ENCODE measurements at places on chromosomes 3 and 15.

DNA sequence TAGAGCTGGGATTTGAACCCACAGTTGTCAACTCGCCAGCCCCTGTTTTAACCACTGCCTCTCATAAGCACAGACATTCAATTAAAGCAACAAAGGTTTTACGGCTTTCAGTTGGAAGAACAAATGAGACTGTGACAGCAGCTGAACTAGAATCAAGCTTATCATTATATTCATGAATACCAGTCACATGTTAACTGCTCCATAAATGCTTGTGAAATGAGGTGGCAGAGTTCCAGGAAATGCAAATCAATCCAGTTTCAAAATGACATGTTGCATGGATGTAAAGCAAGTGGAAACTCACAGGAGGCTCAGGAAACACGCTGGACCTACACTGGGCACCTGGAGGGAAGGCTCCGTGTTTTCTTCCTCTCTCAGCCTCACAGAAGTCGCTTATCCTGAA is 3.9 kb downstream of the GP5 start:
- DNase-seq = no peak

GRCh38 chr3:37626736-37627565 is 234.7 kb upstream of the CTDSPL start:
- DNase-seq = no peak

GRCh38 chr3:16313886-16314645 is 49.1 kb downstream of the OXNAD1 start:
- no peak for DNase-seq

DNA sequence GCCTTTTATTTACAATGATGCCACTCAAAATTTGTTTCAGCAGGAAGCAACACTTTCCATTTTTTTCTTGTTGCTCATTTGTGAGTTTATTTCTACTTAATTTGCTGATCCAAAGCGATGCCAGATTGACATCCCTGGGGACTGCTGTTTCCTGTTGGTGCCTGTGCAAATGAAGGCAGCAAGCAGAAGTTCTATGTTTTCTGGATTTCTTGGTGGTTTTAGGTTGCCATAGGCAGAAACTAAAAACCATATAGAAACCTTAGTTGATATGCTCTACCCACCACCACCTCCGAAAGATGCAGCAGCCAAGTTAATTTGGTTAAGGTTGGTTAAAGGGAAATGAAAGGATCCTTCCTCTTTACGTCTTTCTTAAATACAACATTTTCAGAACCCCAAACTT is 356.2 kb downstream of the RBMS3 start:
- DNase-seq = no peak

- no peak for DNase-seq
Measured at GRCh38 chr3:100009276-100010086, 104.8 kb downstream of the FILIP1L start.

DNA sequence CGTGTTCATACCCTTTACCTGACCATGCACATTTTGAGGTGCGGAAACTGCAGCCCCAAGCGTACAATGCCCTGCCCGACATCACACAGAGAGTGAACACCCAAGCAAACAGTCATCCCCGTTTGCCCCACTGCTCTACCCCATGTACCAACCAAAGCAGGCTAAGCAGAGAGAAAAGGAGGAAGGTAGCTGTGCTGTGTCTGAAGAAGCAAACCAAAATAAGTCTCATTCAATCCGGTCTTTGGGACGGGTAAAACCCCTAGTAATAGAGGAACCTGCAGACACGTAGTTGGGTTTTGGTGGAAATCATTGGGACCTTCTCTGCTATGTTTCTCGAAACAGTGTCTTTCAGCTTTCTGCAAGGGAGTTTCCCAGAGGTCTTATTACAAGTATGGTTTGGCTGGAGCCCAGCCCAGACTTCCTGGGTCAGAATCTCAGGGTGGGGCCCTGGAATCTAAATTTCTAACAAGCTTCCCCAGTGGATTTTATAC is 164.6 kb upstream of the HES1 start:
- DNase-seq = peak; percentile 4

DNA sequence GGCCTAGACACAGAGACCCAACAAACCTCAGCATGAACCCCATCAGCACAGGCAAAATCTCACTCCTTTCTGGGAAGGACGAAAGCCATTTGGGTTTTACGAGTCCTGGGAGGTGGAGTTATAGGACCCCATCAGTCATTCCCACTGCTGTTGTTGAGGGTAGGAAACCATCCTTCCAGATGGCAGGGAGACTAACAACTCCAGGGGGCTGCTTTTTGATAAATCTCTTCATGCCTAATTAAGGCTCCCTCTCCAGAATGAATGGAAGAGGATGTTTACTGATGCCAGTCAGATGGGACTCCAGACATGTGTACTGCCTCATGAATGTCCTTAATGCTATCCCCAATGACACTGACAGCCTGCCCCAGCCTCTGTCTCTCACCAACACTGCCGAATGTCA is 75.3 kb downstream of the ST8SIA2 start:
- DNase-seq = no peak

- DNase-seq = no peak
Measured at GRCh38 chr15:28990390-28990789, 104.6 kb downstream of the APBA2 start.

DNA sequence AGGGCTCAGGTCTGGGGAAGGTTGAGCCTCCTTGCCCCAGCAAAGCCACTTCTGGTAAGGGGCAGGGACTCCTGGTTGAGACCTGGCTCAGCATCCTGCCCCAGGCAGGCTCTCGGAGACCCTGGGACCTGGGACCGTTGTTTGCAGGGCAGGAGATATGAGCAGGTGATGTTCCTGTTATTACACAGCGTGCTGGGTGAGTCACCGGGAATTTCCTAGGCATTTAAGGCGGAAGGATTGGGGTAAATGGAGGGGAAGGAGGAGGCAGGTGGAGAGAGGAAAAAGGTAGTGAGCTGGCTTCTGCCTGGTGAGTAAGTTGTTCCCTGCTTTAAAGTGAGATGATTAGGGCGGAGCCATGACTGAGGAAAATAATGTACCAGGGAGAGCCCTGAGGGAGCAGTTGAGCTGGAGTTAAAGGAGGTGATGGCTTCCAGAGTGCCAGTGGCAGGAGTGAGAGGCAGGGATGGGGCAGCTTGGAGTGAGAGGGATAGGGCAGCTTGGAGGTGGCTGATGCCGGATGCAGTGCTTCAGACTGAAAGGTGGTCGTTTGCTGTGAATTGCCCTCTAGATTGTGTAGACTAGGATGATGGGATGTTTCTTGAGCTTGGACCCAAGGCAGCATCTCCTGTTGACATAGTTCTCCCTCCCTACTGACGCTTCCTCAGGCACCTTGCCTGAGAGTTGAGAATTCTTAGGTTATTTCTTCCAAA is 79.4 kb downstream of the AAGAB start:
- DNase-seq = no peak

GRCh38 chr3:17554078-17554477 is 188.4 kb downstream of the TBC1D5 start:
- DNase-seq = no peak

DNA sequence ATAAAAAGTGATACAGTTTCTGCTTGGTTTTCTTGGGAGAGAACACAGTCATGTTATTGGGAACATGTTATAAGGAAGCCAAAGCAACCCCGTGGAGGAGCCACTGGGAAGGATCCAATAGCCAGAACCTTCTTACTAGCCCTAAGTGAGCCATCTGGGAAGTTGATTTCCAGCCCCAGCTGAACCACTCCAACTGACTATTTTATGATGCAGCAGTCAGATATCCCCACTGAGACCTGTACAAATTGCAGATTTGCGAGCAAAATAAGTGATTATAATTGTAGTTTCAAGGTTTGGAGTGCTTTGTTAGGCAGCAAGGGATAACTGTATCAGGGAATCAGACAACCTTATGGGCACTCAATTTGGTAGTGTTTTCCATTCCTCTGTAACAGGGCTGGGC is 43.3 kb upstream of the ZPLD1 start:
- no peak for DNase-seq

DNA sequence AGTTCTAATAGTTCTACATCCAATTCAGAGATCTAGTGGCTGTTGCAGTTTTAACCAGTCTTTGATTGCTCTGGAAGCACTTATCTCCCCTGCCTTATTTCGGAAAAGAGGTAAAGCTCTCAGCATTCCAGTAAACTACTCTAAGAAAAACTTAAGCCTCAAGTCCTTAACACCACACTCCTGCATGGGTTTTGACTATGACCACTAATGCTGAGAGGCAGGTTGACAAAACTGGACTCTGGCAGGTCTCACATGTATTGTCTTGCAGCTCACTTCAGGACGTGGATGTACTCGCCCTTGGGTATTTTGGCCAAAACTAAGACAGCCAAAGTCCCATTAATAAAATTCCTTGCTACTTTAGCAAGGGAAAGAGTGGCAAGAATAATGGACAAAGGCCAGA is 405.9 kb upstream of the GRM7 start:
- DNase-seq = no peak

GRCh38 chr3:31925271-31925630 is 55.8 kb downstream of the OSBPL10 start:
- no peak for DNase-seq

GRCh38 chr3:16788440-16789056 is 96.2 kb upstream of the PLCL2 start:
- peak; percentile 83 for DNase-seq

DNA sequence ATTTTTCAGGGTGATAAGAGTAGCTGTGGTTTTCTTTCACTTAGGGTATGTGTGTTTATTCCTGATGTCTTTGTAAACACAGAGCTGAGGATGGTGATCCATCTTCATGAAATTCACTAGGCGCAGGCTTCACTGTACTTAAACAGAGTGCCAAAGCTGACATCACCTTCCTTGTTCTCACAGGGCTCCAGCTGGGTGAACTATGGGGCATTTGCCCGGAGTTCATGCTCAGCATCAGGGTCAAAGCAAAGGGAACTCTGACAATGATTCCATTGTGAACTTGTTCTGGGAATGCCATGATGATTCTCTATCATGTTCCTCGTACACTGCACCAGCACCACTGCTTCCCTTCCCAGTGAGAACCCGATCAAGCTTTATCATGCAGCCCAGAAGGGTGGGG is 184.8 kb upstream of the P2RY1 start:
- no peak for DNase-seq

DNA sequence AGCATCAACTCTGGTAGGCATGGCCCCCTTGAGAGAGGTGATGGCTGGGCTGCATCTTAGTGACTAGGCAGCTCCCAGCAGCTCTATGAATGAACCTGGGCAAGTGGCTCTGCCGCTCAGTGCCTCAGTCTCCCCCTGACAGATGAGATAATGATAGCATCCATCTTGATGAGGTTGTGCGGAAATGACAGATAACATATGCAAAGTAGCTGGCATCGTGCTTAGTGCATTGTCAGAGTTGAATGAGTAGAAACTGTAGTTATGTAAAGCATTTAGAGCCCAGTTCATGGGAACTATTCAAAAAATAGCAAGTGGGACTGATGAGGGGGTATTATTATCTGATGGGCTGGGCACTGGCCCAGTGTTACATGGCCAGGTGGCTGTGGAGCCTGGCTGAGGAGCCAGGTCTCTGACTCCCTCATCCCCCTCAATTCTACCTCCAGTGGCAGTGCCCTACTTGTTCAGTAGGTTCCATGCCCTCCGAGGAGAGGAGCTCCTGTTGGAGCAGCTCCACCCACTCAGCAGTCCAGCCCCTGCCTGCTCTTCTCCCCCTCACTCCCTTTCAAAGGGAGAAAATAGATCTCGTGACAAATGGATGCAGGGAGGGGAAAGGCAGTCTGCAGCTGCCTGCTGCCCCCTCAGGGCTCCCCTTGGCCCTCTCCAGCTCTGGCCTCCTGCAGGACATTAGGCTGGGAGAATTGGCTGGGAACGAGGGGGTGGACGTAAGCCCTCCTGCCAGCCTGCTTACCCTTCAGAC is 6.6 kb downstream of the PRKCD start:
- peak; percentile 41 for DNase-seq

DNA sequence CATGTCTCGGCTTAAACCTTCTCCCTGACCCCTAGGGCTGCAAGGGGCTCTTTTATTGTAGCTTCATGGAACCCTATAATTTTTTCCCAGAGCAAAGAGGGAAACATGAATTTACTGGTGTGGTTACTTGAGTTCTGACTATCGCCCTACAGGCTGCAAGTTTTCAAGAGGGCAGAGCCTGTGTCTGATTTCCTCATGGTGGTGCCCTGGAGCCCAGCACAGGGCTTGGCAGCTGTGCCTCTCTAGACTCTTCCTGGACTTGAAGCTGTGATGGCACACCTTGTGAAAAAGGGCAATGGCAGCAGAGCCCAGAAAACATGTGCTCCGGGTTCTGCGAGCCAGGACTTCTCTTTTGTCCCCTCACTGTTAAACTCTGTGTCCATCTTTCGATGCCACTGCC is 34.2 kb upstream of the TF start:
- DNase-seq = no peak

- DNase-seq = no peak
Measured at GRCh38 chr15:61069394-61070075, 159.6 kb downstream of the RORA start.

DNA sequence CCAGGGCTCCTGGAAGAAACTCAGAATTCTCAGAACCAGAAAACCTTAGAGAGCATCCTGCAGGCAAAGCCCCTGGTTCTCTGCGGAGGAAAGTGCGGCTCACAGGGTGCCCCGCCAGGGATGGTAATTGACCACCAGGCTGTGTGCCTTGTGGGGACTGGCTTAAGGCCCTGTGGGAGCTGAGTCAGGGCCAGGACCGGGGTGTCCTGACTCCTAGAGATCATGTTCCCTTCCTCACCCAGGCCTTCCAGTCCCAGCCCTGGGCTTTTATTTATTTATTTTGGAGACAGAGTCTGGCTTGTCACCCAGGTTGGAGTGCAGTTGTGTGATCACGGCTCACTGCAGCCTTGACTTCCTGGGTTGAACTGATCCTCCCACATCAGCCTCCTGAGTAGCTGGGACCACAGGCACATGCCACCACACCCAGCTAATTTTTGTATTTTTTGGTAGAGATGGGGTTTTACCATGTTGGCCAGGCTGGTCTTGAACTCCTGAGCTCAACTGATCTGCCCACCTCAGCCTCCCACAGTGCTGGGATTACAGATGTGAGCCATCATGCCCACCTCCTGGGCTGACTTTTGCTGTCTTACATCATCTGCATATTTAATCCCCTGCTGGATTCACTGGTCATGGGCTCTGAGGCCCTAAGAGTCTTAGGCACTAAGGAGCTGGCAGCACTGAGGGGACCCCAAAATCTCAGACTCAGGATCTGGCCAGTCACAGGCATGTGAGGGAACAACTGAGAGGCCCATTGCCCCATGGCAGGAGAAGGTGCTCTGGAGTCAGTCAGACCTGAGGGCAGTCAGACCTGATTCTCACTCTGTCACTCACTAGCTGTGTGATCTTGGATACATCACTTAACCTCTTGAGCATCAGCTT is 20.4 kb upstream of the LAMP3 start:
- DNase-seq = no peak

- DNase-seq = peak; percentile 60
Measured at GRCh38 chr3:128068156-128068620, 16.0 kb downstream of the SEC61A1 start.

DNA sequence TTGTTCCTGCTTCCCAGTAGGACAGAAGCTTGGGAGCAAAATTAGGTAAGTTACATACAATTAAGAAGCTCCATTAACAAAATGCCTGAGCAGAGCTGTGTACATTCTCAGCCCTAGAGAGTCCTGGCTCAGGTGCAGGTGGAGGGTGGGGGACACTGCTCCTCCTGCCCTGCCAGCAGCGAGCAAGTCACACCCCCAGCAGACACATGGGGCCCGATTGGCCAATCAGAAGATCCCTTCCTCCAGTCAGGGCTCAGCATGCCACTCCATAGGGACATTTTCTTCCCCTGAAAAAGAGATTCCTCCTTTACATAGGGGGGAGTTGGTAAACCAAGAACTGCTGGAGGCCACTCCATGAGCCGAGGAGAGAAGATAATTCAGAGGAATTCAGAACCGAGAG is 62.1 kb downstream of the PLXNA1 start:
- no peak for DNase-seq

GRCh38 chr3:10405816-10406215 is 84.9 kb upstream of the SEC13 start:
- no peak for DNase-seq
